ENCODE measurements at places on chromosomes 4 and X.

- DNase-seq = peak; percentile 42
Measured at GRCh38 chr4:140233791-140234696, 80.1 kb upstream of the MAML3 start.

DNA sequence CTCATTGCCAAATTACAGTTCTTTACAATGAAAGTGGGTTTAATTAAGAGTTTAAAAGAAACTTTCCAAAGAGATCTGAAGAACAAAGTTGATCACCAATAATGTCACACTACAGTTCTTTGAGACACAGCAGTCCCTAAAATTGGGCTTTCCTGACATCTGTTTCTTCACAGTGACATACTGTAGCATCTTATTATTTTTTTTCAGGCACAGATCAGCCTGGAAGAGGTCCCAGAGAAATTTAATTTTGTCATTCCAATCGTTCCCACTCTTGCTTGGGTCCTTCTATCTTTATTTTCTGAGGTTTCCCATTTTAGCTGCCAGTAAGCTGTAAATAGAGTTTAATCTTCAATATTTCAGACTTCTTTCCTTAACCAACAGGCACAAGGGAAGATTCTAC is 143.1 kb upstream of the FRMPD4 start:
- DNase-seq = no peak

DNA sequence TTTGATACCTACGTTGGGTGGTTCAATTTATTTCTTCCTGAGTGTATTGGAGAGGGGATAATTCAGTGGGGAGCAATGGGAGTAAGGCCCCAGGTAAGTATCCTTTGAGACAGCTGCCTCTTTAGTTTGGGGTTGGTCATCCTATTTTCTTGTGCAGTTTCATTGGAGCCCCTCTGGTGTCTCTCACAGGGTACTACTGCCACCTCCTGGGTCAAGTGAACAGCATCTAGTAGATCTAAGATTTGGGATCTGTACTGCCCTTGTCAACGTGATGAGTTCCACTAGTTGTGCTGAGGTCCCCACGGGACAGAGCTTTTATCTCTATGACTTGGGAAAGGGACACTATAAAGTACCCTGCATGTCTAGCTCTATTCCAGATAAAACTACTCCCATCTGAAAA is 80.6 kb downstream of the PBDC1 start:
- DNase-seq = peak; percentile 13

DNA sequence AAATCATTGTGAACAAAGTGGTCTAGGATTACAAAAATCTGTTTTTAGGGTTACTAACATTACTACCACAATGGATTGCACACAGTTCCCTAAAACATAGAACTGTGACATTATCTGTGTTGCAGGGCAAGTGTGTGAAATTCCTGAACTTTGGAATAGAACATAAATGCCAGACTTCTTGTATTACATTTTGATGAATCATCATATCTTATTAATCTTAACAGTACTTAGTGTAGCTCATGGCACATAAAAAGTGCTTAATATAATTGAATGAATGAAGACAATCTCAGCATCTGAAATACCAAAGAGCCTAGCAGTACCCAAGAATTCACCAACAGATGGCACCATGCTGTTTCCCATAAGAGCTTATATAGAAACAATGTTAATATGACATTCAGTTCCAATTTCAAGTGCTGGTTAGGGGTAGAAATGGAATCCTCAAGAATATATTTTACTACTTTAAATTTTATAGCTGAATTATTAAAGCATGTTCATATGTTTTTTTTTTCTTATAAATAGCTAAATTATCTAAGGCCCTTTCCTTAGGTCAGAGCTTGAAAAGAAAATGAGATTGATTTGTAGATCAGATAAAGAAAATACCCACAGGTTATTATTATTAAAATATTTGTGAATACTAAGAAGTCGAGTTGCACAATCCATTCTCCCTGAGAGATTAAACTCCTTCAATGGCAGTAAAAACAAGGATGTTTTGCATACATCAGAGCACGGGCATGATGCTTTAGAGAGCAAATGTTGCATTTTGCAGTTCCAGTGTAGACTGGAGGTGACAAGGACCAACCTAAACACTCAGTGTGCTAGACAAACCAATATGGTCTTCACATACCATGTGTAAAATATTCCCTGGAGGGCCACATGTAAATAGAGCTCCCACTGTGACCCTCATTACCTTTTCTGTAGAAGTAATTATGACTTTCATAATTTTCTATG is 25.7 kb upstream of the SHISA3 start:
- peak; percentile 24 for DNase-seq

GRCh38 chr4:88938138-88938537 is 118.8 kb downstream of the FAM13A start:
- no peak for DNase-seq

GRCh38 chrX:1246816-1247215 is 21.8 kb upstream of the CSF2RA start:
- no peak for DNase-seq

- DNase-seq = no peak
Measured at GRCh38 chr4:13092702-13093101, 391.4 kb downstream of the RAB28 start.

GRCh38 chr4:142558851-142559250 is 287.2 kb downstream of the INPP4B start:
- no peak for DNase-seq
